Liver (tissue), 10 donors: ENCODE measurements at places on chromosomes 1 and 21.

DNA sequence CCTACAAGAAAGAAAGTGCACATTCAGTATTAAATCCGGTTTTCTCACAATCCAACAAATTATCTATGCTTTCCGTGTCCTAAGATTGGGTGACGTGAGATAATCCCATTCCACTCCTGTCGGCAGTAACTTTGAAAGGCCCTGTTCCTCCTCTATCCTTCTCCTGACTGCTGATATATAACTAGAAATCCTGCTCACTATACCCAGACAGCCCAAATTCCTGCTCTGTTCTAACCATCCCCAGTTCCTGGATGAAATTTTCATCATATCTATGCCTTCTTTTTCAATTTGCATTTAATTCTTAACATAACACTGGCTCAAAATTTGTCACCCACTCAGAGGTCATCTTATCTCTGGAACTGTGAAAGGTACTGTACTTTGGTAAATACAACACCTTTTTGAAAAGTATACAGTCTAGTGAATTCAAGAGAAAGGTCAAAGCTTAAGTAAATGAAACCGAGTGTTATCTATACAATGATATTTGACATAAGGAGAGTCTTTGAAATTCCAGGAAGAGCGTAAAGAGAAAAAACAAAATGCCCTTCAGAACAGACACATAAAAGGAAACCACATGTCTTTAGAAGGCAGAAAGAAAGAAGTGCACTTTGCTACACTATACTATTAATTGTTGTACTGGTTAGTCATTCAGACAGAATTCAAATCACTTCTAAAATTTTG lies 200.5 kb upstream of the NEGR1 start:
- no peak for DNase-seq
- no peaks in the 10 kb centered on the region for H3K27me3 ChIP-seq
- H3K27ac ChIP-seq: no peak overlapping the region
- no peak overlapping the region for H3K4me3 ChIP-seq

DNA sequence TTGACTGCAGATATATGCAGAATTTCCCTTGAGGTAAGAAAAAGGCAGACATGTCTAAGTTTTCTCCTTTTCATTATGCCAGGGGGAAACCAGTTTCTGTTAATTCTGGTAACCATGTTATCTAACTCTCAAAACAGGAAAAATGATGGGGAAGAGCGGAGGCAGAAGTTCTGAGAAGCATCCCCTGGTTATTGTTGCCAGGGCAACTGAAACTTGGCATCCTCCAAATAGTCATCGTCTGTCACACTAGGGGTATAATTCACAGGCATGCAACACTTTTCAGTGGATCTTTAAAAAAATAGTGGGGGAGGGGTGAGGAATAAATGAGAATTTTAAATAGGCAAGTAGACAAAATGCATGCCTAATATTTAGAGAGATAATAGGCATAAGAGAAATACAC lies 715.3 kb upstream of the CXADR start:
- no peak overlapping the region for H3K27ac ChIP-seq
- no peaks in the 10 kb centered on the region for H3K36me3 ChIP-seq
- H3K27me3 ChIP-seq: no peaks in the 10 kb centered on the region

DNA sequence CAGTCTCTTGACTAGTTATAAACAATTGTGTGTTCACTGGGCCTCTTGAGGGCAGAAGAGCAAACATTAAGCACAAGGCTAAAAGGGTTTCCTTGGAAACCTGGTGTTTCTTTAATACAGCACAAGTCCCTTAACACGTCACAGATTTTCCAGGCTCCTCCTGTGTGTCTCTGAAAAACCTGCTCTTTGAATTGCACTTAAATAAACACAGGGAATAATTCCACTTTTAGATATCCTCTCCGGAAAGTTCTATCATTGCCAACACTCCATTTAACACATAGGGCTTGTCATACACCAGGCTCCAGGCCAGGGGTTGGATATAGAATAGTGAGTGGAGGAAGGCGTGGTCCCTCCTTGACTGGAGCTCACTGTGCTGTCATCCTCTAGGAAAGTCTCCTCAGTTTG lies 442.6 kb downstream of the DSCAM start:
- H3K4me3 ChIP-seq: no peak overlapping the region
- no peaks in the 10 kb centered on the region for H3K27me3 ChIP-seq
- H3K27ac ChIP-seq: no peak overlapping the region
- DNase-seq: no peak
- H3K36me3 ChIP-seq: no peaks in the 10 kb centered on the region

GRCh38 chr1:20626524-20626923 lies 6.7 kb upstream of the PINK1 start:
- H3K4me1 ChIP-seq: no peaks in the 10 kb centered on the region
- no peak overlapping the region for H3K4me3 ChIP-seq
- H3K36me3 ChIP-seq: no peaks in the 10 kb centered on the region

GRCh38 chr1:243354511-243355153 lies 98.8 kb downstream of the SDCCAG8 start:
- peak overlapping the region; percentile 78 for H3K27ac ChIP-seq
- H3K4me1 ChIP-seq: peaks cover 18% of the 10 kb centered on the region
- peaks cover 4% of the 10 kb centered on the region for H3K36me3 ChIP-seq

- no peaks in the 10 kb centered on the region for H3K36me3 ChIP-seq
- H3K4me3 ChIP-seq: no peak overlapping the region
- no peak for DNase-seq
- H3K4me1 ChIP-seq: no peaks in the 10 kb centered on the region
- H3K27me3 ChIP-seq: no peaks in the 10 kb centered on the region
Measured at GRCh38 chr21:17903029-17903806, 84.1 kb upstream of the C21orf91 start.

DNA sequence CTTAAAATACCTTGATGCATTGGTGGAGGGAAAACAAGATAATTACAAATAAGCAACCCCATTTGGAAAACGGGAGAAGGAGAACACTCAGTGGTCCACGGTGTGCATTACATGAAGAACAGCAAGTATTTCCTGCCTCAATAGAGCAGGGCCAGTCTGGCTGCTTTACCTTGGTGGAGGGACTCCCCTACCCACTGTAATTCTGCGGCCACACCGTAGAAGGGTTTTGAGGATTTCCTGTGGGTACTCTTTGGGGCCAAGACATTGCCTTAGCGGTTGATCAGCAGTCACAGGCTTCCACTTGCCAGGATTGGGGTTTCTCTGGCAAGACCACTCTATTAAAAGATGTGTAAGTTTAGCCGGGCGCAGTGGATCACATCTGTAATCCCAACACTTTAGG lies 16.3 kb upstream of the TMEM54 start:
- no peaks in the 10 kb centered on the region for H3K36me3 ChIP-seq
- peaks cover 8% of the 10 kb centered on the region for H3K4me1 ChIP-seq
- H3K27ac ChIP-seq: no peak overlapping the region
- DNase-seq: no peak
- no peak overlapping the region for H3K4me3 ChIP-seq
- no peaks in the 10 kb centered on the region for H3K27me3 ChIP-seq

DNA sequence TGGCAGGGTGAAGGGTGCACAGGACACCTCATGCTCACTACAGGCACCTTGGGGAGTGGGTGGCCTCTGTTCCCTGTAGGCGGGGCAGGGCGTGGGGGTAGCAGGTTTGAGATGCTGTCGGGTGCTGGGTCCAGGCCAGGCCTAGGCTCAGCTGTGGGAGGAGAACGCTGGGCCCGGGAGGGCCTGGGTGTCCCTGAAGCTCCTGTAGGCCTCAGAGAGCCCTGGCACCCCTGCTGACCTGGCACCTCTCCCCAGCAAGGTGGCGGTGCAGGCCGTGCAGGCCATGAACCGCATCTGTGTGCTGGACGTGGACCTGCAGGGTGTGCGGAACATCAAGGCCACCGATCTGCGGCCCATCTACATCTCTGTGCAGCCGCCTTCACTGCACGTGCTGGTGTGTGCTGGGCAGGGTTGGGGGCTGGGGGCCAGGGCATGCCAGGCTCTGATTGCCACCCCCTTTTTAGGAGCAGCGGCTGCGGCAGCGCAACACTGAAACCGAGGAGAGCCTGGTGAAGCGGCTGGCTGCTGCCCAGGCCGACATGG lies 2.5 kb upstream of the GJC2 start:
- no peak for DNase-seq
- no peaks in the 10 kb centered on the region for H3K27me3 ChIP-seq
- no peak overlapping the region for H3K4me3 ChIP-seq
- H3K27ac ChIP-seq: no peak overlapping the region

DNA sequence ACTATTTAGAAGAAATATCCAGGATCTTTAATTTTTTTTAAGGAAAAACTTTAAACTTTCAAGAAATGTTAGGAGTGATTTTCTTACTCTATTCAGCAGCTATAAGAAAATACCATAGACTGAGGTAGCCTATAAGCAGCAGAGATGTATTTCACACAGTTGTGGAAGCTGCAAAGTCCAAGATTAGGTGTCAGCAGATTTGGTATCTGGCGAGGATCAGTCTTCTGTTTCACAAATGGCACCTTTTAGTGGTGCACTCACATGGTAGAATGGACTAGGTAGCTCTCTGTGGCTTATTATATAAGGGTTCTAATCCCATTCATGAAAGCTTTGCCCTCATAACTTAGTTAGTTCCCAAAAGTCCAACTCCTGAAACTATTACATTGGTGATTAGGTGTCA lies 207.4 kb downstream of the NCAM2 start:
- H3K4me1 ChIP-seq: no peaks in the 10 kb centered on the region
- H3K27me3 ChIP-seq: no peaks in the 10 kb centered on the region
- H3K27ac ChIP-seq: no peak overlapping the region
- H3K4me3 ChIP-seq: no peak overlapping the region
- no peak for DNase-seq

- DNase-seq: no peak
- no peak overlapping the region for H3K27ac ChIP-seq
- H3K4me1 ChIP-seq: no peaks in the 10 kb centered on the region
- no peaks in the 10 kb centered on the region for H3K36me3 ChIP-seq
- no peak overlapping the region for H3K4me3 ChIP-seq
- no peaks in the 10 kb centered on the region for H3K27me3 ChIP-seq
Measured at GRCh38 chr1:201096977-201097856, 15.0 kb downstream of the CACNA1S start.

GRCh38 chr1:42765269-42765668 lies 1.6 kb downstream of the P3H1 start:
- H3K36me3 ChIP-seq: no peaks in the 10 kb centered on the region
- no peaks in the 10 kb centered on the region for H3K27me3 ChIP-seq
- H3K4me3 ChIP-seq: peak overlapping the region; percentile 94
- DNase-seq: no peak
- peaks cover 14% of the 10 kb centered on the region for H3K4me1 ChIP-seq

GRCh38 chr1:14300991-14301703 lies 297.3 kb upstream of the KAZN start:
- H3K27me3 ChIP-seq: no peaks in the 10 kb centered on the region
- no peaks in the 10 kb centered on the region for H3K4me1 ChIP-seq
- H3K4me3 ChIP-seq: no peak overlapping the region
- no peak for DNase-seq
- no peaks in the 10 kb centered on the region for H3K36me3 ChIP-seq

DNA sequence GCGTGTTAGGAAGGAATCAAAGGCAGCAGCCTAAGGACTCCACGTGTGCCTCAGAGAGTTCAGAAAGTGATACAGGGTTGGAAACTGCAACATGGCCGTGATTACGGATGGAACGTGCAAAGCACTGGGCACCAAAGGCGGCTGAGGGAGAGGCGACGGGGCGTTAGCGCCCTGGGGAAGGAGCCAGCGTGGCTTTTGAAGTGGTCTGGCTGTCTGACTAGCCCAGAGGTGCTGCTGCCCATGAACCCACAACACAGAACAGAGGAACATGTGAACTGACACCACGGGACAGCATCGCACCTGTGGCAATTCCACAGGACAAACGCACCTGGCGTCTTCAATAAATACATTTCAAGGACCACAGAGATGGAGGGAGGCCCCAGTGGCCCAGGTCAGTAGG lies 18.0 kb upstream of the TMEM52 start:
- H3K4me1 ChIP-seq: peaks cover 11% of the 10 kb centered on the region
- H3K36me3 ChIP-seq: no peaks in the 10 kb centered on the region
- H3K4me3 ChIP-seq: no peak overlapping the region
- no peaks in the 10 kb centered on the region for H3K27me3 ChIP-seq
- no peak for DNase-seq

- H3K4me1 ChIP-seq: no peaks in the 10 kb centered on the region
- H3K4me3 ChIP-seq: no peak overlapping the region
- H3K27me3 ChIP-seq: no peaks in the 10 kb centered on the region
Measured at GRCh38 chr1:218588540-218589172, 243.5 kb downstream of the TGFB2 start.

- H3K4me3 ChIP-seq: no peak overlapping the region
- DNase-seq: no peak
- H3K36me3 ChIP-seq: no peaks in the 10 kb centered on the region
- peaks cover 21% of the 10 kb centered on the region for H3K4me1 ChIP-seq
Measured at GRCh38 chr1:79660129-79660528, 653.6 kb upstream of the ADGRL4 start.

DNA sequence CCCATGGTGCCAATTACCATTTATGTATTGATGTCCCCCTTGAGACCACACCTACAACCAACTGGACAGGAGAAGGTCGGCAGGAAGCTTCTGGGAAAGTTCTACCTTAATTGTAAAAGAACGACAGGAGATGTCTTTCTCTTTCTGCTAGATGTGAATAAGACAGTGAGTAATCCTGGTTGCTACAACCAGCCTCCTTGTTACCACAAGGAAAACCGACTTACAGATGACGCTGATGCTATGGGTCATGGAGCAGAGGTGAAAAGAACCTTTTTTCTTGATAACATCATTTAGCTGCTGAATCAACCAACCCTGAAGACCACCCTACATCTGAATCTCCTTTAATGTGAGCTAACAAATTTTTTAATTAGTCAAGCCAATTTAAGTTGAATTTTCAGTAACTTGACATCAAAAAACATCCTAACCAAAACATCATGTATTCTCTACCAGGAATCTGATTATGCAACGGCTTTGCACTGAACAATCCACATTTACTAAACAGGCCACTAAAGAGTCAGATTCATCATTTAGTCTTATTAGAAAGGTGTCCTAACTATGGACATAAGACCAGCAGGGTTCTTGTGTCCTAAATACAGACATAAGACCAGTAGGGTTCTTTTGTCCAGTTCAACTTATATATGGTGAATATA lies 23.0 kb downstream of the RGS2 start:
- H3K27me3 ChIP-seq: no peaks in the 10 kb centered on the region
- H3K4me1 ChIP-seq: no peaks in the 10 kb centered on the region
- no peak for DNase-seq
- no peak overlapping the region for H3K4me3 ChIP-seq

DNA sequence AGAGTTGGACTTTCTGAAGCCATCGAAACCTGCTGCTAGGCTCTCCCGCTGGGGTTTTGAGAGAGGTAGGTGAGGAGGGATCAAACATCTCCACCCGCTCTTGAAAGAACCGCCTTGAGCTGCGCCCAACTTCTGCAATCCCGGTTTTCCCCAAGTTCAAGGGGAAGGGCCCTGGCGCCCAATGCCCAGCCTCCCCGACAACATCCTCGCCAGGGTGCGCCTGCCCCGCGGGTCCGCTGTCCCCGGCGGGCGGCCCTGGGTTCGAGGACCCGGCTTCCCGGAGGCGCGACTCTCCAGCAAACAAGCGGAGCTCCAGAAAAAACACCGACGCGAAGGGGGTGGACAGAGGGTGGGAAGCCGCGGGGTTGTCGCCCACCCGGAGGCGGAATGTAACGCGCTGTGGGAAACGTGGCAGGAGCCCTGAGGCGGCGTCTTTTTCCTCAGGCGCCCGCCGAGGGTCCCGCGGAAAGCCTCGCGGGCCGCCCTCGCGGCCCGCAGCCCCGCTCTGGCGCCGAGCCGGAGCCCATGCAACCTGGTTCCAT lies 607 bp downstream of the BTG3 start:
- H3K4me3 ChIP-seq: peak overlapping the region; percentile 69
- peaks cover 2% of the 10 kb centered on the region for H3K36me3 ChIP-seq
- peaks cover 6% of the 10 kb centered on the region for H3K4me1 ChIP-seq
- no peaks in the 10 kb centered on the region for H3K27me3 ChIP-seq
- H3K27ac ChIP-seq: peak overlapping the region; percentile 89
- no peak for DNase-seq
